Fibroblast of the aortic adventitia (primary cell): ENCODE measurements at places on chromosomes 11 and 22. TPM values are rescaled to one million over a fixed set of nuclear protein-coding genes. Genes with fewer than 3 reads are reported as not detected.

The SLC37A2 gene
- 0.08 and 0.63 TPM in 2 replicates for total RNA-seq

The P2RY6 gene
- 1.2 TPM in 1 of 2 replicates, not detected in the other for total RNA-seq

The MRPL21 gene
- total RNA-seq, result 57.8 and 62.9 TPM in 2 replicates

The MRGPRF gene
- total RNA-seq, result 34.3 and 41.8 TPM in 2 replicates

The PANX3 gene
- total RNA-seq, result not detected in 2 replicates

The CTTN gene
- total RNA-seq, result 349 and 364 TPM in 2 replicates

The ELMOD1 gene
- total RNA-seq, result 0.36 and 0.90 TPM in 2 replicates

The SCUBE2 gene
- total RNA-seq, result 0.54 and 1.1 TPM in 2 replicates

The RAG2 gene
- not detected in 2 replicates for total RNA-seq

The PHOX2A gene
- total RNA-seq, result not detected in 2 replicates

The DDX17 gene
- 322 and 701 TPM in 2 replicates for total RNA-seq

The OVCH2 gene
- total RNA-seq, result not detected in 2 replicates

The GLB1L2 gene
- total RNA-seq, result not detected in 2 replicates

The OTOG gene
- not detected in 2 replicates for total RNA-seq

The TRIM66 gene
- total RNA-seq, result 4.1 and 5.6 TPM in 2 replicates

The ANO9 gene
- not detected in 2 replicates for total RNA-seq

The TESMIN gene
- total RNA-seq, result 1.2 TPM in 1 of 2 replicates, not detected in the other

The AIFM3 gene
- 0.45 and 1.7 TPM in 2 replicates for total RNA-seq

The MS4A6A gene
- not detected in 2 replicates for total RNA-seq

The PLAAT2 gene
- total RNA-seq, result not detected in 2 replicates

The MIOX gene
- not detected in 2 replicates for total RNA-seq

The SF1 gene
- total RNA-seq, result 150 and 183 TPM in 2 replicates

The C22orf31 gene
- total RNA-seq, result not detected in 2 replicates

The KLHDC7B gene
- 1.1 and 2.4 TPM in 2 replicates for total RNA-seq

The YDJC gene
- total RNA-seq, result 14.6 and 25.2 TPM in 2 replicates

The CENPM gene
- 1.1 and 16.9 TPM in 2 replicates for total RNA-seq

The CHRDL2 gene
- total RNA-seq, result not detected in 2 replicates

The IL18 gene
- 0.81 and 1.4 TPM in 2 replicates for total RNA-seq

The TPBGL gene
- total RNA-seq, result 0.08 TPM in 1 of 2 replicates, not detected in the other

The BTBD18 gene
- 0.09 TPM in 1 of 2 replicates, not detected in the other for total RNA-seq

The C11orf52 gene
- total RNA-seq, result 0.63 TPM in 1 of 2 replicates, not detected in the other

The APOBEC3H gene
- 0.45 TPM in 1 of 2 replicates, not detected in the other for total RNA-seq

The MS4A8 gene
- total RNA-seq, result 0.49 TPM in 1 of 2 replicates, not detected in the other

The PTPRCAP gene
- 0.41 and 0.45 TPM in 2 replicates for total RNA-seq

The C22orf23 gene
- 0.54 TPM in 1 of 2 replicates, not detected in the other for total RNA-seq

The UBQLNL gene
- 0.36 and 0.41 TPM in 2 replicates for total RNA-seq
